Kidney capillary endothelial cell (primary cell): ENCODE measurements at places on chromosomes 11 and 22.

GRCh38 chr11:75797116-75797515, 17.9 kb upstream of the UVRAG start:
- no peak for DNase-seq

- DNase-seq = no peak
These were observed 6.4 kb upstream of the PKNOX2 start for GRCh38 chr11:125157953-125158680.

- DNase-seq = peak; percentile 46
These were observed 69.8 kb downstream of the TRIM29 start for GRCh38 chr11:120068114-120068573.

GRCh38 chr11:11038782-11039181, 180.9 kb upstream of the ZBED5 start:
- DNase-seq = no peak

DNA sequence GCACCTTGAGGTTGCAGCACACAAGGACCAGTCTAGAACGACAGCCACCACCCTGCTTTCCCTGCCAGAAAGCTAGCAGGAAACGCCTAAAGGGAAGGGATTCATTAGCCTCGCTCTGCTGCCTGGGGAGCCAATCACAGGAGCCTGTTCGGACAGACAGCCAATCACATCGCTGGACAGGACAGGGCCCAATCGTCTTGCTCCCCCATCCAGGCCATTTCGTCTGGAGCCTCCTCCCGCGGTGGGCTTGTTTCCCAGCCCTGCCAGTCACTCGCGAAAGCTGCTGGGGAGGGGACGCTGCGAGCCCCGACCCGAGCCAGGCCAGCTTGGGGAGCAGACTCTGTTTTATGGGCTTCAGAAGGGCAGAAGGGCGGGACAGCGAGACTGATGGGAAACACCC, 79.8 kb upstream of the NCAM1 start:
- DNase-seq = no peak

DNA sequence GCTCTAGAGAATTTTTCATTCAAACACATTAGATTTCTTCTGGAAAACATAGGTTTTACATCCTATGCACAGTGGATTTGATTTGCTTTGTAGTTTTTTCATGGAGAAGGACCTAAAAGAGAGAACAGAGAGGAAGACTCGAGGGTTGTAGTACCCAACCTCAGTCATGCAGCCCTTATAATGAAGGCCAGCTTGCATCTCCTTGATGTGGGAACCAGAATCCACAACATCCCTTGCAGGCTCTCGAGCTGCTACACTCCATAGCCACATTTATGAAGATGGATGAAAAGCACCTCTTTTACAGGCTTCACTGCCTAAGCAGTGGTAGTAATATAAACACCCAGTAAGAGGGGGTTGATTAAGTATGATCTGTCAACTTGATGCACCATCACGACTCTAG, 9.5 kb upstream of the OR5B12 start:
- no peak for DNase-seq

DNA sequence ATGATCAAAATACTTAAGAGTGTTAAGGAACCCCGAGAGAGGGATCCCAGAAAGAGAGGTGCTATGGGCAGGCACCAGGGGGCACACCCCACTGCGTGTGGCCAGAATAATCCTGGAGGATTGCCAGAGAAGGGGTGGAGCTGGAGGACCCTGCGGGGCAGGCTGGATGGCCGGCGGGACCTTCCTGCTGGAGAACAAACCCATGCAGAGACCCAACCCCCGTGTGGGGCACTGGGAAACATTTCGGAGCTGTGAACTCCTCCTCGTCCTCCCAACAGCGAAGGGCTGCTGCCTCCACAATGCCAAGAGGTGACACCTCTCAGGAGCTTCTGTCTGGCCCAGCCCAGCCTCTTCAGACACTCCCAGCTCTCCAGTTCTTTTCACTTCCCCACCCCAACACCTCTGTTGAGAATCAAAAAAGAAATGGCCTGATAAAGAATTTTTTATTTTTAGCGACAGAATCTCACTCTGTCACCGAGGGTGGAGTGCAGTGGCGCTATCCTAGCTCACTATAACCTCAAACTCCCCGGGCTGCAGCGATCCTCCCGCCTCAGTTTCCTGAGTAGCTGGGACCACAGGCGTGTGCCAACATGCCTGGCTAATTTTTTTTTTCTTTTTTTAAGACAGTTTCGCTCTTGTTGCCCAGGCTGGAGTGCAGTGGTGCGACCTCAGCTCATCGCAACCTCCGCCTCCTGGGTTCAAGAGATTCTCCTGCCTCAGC, 25.6 kb downstream of the RHOD start:
- DNase-seq = no peak

GRCh38 chr11:75426720-75427086, 6.3 kb downstream of the KLHL35 start:
- no peak for DNase-seq

DNA sequence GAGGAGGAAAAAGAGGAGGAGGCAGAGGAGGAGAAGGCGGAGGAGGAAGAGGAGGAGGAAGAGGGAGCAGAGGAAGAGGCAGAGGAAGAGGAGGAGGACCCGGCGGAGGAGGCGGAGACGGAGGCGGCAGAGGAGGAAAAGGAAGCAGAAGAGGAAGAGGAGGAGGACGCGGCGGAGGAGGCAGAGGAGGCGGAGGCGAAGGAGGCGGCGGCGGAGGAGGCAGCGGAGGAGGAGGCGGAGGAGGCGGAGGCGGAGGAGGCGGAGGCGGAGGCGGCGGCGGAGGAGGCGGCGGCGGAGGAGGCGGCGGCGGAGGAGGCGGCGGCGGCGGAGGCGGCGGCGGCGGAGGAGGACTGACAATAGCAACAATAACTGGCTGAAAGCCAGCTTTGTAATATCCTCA, 616.6 kb downstream of the TBC1D22A start:
- no peak for DNase-seq

- no peak for DNase-seq
These were observed 52.9 kb upstream of the CARS1 start for GRCh38 chr11:3109921-3110706.

- no peak for DNase-seq
These were observed 22.3 kb downstream of the ARHGAP42 start for GRCh38 chr11:100709233-100709957.

DNA sequence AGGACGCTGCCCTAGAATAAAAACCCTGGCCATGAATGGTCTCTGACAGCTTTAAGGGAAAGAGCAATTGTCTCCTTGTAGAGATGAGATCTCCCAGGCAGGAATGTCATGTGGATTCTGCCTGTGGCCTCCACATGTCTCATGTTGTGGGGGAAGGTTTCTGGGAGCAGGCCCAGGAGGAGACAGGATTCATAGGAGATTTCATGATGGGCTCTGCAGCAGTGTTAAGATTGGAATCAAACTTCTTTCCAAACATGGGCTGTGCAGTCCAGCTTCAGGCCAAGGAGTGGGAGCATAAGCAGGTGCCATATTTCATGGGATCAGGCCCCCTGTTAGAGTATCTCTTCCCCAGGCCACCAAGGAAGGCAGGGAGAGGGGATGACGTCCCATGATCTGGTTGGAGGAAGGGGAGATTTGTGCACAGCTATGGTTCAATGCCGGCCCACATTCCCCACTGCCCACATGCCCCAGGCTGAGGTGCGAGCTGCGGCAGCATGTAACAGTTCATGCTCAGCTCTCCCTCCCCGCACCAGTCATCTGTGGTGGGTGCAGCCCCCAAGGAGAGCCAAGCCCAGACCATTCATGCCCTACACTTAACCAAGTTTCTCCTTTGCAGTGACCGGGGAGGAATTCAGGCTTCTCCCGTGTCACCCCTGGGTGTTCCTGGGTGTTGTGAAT, 42.5 kb downstream of the LMO1 start:
- DNase-seq = no peak

- DNase-seq = no peak
These were observed 125.9 kb downstream of the CCDC81 start for GRCh38 chr11:86500500-86501140.

DNA sequence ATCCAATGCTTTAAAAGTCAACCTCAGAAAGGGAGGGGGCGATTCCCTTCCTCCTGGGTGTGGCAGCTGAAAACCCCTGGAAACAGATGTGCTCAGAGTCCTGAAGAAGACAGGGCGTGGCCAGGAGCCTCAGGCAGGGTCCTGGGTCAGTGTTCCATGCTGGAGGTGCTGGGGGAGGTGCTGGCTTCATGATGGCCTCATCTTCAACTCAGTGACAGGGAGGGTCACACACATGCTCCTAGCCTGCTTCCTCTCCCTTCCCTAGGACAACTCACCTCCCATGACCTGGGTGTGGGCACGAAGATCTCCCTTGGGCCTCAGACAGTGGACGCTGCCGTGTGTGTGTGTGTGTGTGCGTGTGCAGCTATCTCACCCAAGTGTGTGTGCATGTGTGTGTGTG, 245.6 kb upstream of the B3GAT1 start:
- DNase-seq = no peak

DNA sequence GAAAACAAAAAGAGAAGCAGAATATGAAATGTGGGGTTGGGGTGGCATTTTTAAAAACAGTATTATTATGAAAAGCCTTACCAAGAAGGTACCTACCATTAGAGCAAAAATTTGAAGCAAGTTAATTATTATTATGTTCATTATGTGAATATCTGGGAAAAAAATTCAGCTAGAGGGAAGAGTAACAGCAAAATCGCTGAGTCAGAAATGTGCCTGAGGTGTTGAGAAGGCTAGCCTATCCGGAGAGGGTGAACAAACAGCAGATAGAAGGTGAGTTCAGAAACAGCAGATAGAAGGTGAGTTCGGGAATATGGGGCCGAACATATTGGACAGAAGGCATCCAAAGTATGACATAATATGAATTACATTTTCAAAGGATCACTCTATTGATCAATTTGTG, 536.8 kb upstream of the ANO5 start:
- DNase-seq = no peak

DNA sequence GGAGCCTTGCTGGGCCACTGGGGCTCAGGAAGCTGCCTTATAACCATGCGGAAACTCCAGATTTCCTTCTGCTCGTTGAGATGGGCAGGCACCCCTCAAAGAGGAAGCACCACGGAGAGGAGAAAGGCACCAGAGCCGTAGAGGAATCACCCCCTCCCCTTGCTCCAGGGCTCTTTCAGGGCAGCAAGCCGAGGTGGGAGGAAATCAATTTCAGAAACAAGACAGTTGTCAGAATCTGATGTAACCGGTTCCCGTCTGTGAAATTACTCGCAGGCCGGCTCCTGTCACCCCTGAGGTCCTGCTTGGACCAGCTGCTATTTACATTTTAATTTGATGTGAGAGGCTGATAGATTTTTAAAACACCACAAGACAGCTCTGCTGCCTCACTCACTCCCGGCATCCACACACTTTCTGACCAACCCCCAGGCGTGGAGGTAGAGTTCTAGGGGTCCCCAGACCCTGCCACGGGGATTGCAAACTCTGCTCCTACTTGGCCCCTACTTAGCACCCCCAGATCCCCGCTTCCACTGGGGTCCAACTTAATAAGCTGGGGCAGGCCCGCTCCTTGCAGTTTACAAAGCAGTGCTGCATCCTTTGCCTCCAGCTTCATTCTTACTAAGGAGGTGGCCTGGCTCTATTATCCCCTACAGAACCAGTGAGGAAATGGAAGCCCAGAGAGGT, 162.5 kb downstream of the CEP164 start:
- DNase-seq = no peak

DNA sequence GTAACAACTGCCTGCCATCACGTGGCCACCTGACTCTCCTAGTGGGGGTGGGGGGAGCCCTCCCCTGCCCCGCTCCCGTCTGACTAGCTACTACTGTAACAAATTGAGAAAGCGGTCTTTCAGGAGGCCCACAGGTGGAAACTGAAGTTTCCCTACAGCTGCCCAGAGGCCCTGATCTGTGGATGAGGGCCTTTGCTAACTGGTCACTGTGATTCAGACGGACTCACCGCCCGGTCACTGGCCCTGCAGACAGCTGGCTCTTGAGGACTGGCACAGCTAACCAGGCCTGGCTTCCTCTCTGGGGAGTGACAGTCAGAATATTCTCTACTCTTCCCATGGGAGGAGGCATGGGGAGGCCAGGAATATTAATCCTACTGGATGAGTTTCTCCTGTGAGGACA, 116.8 kb downstream of the ARHGAP8 start:
- DNase-seq = no peak

- no peak for DNase-seq
These were observed 194.3 kb upstream of the NARS2 start for GRCh38 chr11:78768971-78769370.

GRCh38 chr11:58928691-58929090, 10.6 kb upstream of the GLYATL1 start:
- DNase-seq = no peak

DNA sequence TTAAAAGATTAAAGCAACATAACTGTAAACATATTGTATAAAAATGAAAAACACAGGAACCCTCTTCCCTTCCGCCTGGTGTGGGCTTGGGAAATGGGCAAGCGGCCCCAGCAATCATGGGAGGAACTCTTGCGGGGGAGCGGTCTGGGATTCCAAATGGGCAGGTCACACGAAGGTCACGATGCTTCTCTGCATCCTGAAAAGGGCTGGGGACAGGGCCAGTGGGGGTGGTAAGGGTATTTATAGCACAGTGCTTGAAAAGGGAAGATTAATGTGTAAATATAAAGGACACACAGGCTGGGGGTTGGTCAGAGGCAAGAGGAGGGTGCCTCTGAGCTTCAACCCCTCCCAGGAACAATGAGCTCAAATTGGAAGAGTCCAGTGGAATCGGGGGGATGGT, 46.9 kb upstream of the OR4B1 start:
- peak; percentile 61 for DNase-seq

DNA sequence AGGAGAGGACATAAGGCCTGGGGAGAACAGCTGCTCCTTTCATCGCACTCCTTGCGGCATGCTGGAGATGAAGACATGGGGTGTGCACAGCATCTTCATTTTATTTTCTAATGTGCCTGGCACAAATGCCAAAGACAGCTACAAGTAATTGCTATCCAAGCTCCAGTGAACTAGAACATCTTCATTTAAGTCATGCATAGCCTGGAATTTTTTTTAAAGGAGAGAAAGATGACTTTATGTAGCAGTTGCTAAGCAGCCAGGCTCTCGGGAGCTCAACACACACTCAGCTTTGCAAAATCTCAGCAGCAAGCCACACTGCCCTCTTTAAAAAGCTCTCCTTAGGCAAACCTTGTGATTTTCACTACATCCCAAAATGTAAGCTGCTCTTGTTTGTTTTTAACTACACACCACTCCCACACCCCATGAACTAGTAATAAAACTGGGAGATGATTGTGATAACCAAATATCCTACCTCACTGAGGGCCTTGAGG, 164.5 kb upstream of the POU2AF2 start:
- DNase-seq = no peak

- no peak for DNase-seq
These were observed 12.0 kb upstream of the TTLL12 start for GRCh38 chr22:43198936-43199335.

- DNase-seq = peak; percentile 96
These were observed 113.6 kb downstream of the LDLRAD3 start for GRCh38 chr11:36057379-36058042.
